Activated CD4-positive, alpha-beta T cell treated with anti-CD3 and anti-CD28 coated beads, Interleukin-2, amount 50 U/mL, for 48 hours (primary cell): ENCODE measurements at places on chromosomes 2 and 18.

- no peak for DNase-seq
Measured at GRCh38 chr2:152504618-152505017, 169.6 kb downstream of the FMNL2 start.

DNA sequence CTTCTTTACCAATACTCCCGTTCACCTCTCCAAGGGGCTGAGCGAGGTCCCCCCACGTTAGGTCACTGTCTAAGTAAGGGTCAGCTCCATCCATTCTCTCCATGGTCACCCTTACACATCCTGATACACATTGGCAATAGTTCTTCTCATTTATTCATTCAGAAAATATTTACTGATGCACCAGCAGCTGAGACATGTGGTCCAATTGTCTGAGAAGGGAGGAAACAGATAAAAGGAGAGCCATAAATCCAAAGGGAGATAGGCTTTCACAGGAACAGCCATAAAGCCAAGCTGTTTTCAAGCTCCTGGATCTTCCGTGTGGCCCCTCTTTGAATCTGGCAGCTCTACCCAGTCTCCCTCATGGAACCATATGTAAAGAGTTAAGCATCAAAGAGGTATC is 121.2 kb downstream of the TXNL1 start:
- DNase-seq: no peak

GRCh38 chr2:23292024-23292423 is 93.0 kb upstream of the KLHL29 start:
- DNase-seq: no peak

GRCh38 chr2:174522553-174522952 is 35.7 kb upstream of the GPR155 start:
- no peak for DNase-seq

DNA sequence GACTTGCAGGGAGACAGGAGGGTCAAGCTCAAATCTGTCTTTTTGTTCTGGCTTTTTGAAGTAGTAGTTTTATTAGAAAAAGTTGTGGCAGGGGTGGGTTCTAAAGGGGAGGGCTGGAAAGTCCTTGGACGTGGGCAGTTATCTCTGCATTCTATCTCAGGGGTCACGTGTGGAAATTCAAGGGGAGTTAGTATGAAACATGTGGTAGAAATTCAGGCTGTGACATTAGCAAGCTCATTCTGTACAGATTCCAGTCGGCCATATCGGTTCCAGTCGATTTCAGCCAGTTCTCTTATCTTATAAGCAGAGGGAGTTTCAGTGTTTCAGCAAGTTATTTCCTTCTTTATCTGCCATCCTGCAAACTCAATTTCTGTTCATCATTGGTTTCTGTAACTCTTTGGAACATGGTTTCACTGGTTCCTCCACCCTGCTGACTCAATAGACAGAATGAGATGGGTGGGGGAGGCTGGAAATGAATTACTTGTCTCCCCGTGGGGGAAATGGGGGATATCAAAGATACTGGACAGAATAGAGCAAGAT is 53.0 kb downstream of the RAB27B start:
- DNase-seq: no peak

GRCh38 chr18:62754026-62754425 is 38.7 kb downstream of the PHLPP1 start:
- no peak for DNase-seq

DNA sequence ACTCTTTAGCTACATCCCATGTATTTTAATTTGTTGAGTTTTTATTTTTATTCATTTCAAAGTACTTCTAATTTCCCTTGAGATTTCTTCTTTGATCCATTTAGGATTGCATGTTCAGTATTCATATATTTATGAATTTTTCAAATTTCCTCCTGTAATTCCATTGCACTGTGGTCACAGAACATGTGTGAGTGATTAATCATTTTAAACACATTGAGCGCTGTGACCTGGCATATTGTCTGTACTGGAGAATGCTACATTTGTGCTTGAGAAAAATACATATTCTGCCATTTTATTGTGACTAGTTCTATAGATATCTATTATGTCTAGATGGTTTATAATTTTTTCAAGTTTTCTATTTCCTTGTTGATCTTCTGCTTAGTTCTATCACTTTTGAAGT is 353.7 kb downstream of the RAD51AP2 start:
- DNase-seq: no peak

GRCh38 chr2:132849118-132849517 is 179.1 kb upstream of the LYPD1 start:
- DNase-seq: no peak

DNA sequence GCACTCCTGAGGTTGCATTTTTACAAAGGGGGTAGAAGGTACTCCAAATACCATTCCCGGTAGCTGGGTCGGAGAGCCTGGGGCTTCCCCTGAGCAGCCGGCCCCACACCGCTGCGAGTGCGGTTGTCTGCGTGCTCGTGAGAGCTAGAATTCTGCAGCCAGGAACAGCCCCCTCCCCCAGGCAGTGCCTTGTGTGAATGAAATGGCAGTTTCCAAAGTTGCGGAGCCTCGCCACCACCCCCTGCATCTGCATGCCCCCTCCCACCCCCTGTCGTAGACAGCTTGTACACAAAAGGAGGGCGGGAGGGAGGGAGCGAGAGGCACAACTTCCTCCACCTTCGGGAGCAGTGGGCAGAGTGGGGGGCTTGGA is 1.1 kb downstream of the MYCN start:
- DNase-seq: peak; percentile 18

DNA sequence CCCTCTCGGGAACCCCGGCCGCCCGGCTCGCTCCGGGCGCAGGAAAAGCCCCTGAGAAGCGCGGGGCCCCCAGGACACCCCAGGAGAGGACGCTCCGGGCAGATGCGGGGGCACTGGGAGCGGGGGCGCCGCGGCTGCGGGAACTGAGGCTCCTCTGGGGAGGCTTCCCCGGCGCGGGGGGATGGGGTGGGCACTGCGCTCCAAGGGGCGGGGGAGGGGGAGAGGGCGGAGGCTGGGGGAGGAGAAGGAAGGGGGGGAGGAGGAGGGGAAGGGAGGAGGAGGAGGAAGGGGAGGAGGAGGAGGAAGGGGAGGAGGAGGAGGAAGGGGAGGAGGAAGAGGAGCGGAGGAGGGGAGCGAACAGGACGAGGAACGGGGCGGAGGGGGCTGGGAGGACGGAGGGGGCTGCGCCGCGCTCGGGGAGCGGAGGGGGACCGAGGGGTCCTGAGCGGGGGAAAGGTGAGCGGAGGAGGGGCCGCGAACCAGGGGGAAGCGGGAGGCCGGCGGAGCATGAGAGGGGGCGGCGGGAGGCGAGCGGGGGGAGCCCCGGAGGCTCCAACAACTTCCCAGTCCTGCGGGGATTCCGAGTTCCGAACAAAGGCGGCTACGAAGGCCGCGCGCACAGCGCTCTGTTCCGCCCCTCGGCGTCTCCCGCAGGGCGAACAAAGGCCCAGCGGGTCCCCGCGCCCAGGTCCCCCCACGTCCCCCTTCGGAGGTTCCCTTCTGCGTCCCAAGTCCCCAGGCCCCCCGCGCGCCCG is 742 bp downstream of the PXDN start:
- DNase-seq: no peak

GRCh38 chr18:47050468-47050867 is 15.0 kb upstream of the ELOA2 start:
- no peak for DNase-seq

GRCh38 chr2:60337142-60337497 is 216.3 kb downstream of the BCL11A start:
- DNase-seq: no peak

DNA sequence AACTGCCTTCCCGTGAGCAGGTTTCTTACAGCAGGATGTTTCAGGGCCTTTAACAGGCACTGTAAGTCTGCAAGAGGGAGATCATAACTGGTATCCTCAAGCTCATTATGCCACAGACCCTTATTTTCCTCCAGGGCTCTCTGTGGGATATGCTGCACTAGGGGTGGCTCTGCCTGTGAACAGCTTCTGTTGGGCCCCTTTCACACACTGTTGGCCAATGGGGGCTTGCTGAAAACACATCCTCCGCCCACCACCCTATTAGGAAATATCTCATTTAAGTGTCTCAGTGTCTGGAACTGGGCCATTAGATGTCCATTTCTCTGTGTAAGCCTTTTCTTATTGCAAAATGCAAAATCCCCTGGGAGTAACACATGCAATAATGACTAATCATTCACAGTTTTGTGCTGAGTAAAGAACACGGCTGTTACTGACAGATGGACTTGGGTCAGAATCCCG is 414.3 kb upstream of the HS6ST1 start:
- DNase-seq: no peak

DNA sequence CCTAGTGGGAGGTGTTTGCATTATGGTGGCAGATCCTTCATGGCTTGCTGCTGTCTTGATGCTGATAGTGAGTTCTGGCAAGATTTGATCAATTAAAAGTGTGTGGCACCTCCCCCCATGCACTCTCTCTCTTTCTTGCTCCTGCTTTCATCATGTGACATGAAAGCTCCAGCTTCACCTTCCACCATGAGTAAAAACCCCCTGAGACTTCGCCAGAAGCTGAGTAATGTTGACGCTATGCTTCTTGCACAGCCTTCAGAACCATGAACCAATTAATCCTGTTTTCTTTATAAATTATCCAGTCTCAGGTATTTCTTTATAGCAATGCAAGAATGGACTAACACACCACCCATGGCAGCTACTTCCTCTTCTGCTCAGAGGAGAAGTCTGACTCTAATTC is 2181.4 kb upstream of the PIK3C3 start:
- DNase-seq: no peak

- DNase-seq: no peak
Measured at GRCh38 chr18:71036783-71037182, 747.9 kb downstream of the SOCS6 start.
